ENCODE measurements at places on chromosomes 11 and 22. TPM values are rescaled to one million over a fixed set of nuclear protein-coding genes. Genes with fewer than 3 reads are reported as not detected.
A peak's percentile ranks its signal among the peaks of the same experiment; 100 is the strongest.

GRCh38 chr11:5291207-5291838 lies 10.4 kb downstream of the OR51B4 start:
- DNase-seq: no peak

DNA sequence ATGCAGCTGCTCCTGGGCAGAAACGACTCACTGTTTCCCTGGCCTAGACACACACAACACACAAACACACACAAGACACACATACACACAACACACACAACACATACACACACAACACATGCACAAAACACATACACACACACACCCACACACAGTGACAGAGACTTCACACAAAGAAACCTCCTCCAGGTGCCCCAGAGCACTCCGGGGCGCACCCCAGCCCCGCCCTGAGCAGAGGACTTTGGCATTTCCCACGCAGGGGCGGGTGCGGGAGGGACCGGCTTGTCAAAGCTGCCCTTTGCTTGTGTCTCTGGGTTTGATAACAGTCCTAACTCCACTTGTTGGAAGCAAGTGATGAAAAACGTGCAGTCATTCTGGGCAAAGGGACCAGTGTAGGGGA lies 6.5 kb downstream of the APOBEC3A start:
- no peak for DNase-seq

DNA sequence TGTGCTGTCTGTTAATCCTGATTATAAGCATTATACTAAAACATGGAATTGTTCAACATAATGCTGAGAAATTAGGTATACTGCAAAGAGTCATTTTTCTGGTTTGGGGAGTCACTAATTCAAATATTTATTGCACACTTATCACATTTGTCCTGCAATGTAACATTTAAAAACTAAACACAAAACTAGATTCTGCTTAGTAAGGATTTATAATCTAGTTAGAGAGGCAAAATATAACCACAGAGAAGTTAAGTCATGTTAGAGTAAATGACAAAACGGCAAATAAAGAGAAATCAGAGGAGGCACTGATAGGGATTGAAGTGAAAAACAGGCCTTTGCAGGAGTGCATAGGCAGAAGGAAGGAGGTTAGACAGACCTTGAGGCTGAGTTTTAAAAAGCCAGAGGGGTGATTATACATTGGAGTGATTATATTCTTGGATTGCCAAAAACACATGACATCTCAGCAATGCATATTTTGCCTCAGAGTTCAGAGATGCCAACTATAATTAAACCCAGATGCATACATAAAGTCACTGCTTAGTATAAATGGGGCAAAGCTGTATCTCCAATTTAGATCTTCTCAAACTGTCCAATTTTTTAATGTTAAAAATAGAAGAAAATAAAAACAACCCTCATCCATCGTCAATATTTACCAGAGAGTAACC lies 49.7 kb downstream of the CCDC34 start:
- DNase-seq: no peak

GRCh38 chr11:86889001-86889341 lies 66.2 kb downstream of the FZD4 start:
- DNase-seq: no peak

DNA sequence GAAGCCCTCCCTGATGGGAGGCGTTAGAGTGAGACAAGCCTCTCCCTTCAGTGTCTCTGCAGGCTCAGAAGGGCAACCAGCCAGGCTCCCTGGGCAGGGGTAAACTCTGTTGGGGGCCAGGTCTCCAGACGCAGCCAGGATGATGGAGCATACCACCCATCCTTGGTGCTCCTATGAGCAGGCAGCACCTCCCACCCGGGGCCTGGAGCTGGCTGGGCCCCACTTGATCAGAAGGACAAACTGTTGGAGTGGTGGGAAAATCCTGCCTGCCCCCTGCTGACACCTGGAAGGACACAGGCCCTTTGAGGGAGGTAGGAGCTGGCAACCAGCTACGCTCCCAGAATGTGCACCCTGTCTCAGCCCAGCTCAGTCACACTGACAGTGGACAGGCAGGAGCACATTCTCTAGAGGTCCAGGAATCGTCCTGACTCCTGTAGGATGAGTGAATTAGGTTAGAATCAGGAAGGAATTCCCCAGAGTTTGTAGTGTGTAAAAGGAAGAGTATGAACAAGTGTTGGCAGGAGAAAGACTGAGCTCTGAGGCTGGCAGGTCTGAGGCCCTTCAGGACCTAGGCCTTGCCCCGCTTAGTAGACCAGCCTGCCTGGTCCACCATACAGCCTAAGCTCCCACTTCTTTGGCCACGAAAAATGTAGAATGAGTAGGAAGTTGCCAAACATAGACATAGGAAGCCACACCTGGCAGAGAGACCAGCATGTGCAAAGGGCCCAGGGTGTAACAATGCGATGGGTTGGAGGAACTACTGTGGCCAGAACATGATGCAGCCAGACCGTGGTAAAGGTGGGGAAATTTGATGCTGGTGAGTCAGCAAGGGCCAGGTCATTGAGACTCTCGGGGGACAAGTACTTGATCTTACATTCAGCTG lies 19.1 kb downstream of the ARHGEF17 start:
- no peak for DNase-seq

The APOC3 gene
- 14.7 TPM for polyA plus RNA-seq

- DNase-seq: no peak
Measured at GRCh38 chr22:30717331-30717921, 22.8 kb downstream of the OSBP2 start.

The CASP4 gene
- 18.2 TPM for polyA plus RNA-seq

The ADSL gene
- polyA plus RNA-seq: 108 TPM

DNA sequence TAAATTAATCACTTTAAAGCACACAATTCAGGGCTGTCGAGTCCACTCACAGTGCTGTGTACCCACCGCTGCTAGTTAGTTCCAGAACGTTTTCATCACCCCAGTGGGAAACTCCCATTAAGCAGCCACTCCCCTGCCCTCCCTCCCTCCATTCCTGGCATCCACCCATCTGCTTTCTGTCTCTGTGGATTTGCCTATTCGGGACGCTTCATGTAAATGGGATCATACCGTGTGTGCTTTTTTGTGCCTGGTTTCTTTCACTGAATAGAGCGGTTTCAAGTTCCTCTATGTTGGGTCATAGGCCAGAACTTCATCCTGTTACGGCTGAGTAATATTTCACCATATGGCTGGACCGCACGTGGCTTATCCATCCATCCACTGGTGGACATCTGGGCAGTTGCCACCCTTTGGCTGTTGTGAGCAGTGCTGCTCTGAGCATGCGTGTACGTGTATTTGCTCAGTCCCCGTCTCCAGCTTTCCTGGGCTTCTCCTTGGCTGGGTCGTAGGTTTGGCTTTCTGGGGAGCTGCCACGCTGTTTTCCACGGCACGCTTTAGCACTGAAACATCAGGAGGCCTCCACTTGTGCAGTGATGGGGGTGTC lies 30.1 kb downstream of the ARHGAP8 start:
- DNase-seq: no peak

DNA sequence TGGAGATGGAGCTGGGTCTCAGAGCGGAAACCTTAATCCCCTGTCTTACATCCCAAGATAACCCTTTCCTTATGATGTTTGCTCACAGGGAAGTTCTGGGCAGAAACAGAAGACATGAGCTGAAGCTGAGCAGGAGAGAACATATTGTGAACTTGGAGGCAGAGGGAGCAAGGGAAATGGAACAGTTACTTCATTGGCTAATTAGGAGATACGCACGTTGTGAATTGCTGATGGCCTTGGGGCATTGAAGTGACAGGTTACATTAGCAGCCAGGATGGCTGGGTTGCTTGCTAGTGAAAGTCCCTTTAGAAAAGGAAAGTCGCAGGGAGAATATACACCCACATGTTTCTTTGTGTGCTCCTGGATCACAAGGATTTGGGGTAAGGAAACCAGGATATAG lies 48.7 kb downstream of the TENM4 start:
- no peak for DNase-seq

DNA sequence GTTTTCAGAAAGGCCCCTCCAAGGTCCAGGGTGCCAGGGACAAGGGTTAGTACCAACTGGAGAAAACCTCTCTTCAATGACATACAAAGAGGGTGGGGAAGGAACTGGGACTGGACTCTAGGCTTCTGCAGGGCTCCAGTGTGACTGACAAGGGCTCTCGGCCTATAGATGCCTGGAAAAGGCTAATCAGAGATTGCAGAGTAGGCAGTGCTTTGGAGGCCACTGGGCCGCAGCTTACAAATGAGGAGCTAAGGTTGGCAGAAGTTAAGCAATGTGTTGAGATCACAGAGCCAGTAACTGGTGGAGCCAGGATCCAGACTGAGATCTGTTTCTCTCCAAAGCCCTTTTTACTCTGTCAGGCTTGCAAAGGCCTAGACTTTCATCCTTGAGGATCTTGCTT lies 7.4 kb upstream of the DGKZ start:
- DNase-seq: no peak

GRCh38 chr11:31995525-31996094 lies 95.3 kb upstream of the RCN1 start:
- no peak for DNase-seq

DNA sequence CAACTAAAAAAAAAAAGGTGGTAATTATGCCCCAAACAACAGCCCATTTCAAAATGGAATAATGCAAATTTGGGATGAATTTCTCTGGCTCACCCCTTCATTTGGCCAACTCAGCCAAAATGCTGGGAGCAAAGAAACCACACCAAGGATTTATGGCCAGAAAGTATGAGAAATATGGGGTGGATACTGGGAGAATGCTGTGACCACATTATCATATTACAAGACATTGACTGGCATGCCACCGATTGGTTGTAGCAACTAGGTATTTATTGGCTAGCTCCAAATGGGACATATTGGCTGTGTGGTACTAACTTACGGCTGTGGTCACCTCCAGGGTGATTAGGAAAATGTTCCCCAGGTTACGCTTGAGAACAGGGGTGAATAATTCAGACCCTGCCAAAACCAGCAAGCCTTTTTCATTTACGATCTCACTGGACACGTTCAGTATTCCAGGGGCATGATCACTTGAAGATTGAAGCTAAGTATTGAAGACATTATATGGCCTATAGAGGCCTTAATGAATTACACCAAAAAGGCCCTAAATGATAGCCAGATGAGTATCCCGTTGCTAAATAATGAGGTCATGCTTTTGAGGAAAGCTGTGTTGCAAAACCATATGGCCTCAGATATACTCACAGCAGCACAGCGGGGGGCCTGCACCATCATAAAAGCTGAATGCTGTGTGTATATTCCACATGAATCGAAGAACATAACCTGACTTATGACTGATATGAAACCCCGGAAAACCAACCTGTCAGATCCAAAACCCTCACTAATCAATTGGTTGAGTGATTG lies 3.8 kb upstream of the FDX1 start:
- no peak for DNase-seq

The GLYATL1 gene
- polyA plus RNA-seq: 182 TPM

DNA sequence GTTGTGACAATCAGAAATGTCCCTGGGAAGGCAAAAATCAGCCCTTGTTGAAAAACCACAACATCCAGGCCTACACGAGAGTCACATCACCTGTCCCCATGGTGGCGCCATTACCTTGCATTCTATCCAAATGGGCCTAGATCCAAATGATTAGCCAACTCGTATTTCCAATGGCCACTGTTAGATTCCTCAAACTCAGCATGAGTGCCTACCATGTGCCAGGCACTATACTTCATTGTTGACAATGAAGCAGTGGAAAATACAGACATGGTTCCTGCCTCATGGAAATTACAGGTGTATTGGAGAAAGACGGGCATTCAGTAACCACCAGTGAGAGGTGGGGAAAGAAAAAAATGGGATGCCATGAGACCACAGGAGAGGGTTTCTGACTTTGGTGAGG lies 29.8 kb upstream of the CREB3L1 start:
- peak; percentile 47 for DNase-seq

The SPI1 gene
- polyA plus RNA-seq: 4.6 TPM

GRCh38 chr22:45510376-45511232 lies 7.9 kb downstream of the FBLN1 start:
- DNase-seq: no peak

DNA sequence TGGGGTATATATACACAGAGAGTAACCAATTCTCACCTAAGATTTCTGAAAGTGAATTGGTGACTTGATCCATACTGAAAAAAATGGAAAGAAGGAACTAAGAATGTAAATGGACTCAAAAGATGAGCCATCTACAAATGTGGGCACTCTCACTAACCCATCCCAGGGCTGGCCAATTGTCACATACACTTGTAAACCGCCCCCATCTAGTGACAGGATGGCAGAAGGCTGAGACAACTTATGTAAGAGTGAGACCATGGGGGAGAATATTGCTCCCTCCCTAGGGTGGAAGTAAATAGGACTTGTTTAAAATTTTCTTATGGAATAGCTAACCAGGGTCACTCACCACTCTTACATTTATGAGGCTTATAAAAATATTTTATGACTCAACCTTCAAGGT lies 377.1 kb upstream of the ISX start:
- no peak for DNase-seq

The PHF21B gene
- polyA plus RNA-seq: 9.3 TPM

DNA sequence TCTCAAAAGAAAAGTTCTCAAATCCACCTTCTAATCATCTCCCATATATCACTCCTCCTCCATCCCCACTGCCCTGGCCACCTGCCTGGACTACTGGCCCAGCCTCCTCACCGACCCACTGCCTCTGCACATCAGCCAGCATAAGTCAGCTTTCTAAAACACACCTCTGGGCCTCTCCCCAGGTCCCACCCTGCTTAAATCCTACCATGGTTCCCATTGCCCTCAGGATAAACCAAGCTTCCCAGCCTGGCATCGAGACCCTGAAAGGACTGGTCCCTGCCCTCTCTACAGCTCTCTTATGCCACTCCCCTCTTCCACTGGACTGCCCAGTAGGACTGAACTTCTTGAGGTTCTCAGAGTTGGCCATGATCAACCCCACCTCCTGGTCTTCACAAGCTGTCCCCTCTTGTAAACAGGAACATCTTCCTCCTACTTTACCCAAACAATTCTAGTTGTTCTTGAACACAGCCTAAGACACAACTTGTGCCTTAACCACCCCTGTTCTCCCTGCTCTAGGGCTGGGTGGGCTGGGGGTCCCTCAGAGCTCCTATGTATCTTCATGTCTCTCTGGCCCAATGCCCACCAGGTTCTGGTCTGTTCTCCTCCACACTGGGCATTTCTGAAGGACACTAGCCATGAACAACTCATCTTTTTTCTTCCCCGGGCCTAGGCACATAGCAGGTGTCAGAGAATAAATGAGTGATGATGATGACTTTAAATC lies 12.6 kb upstream of the P2RY6 start:
- DNase-seq: no peak

The C11orf42 gene
- 2.5 TPM for polyA plus RNA-seq

- no peak for DNase-seq
Measured at GRCh38 chr11:2804701-2805387, 80.7 kb downstream of the CDKN1C start.

DNA sequence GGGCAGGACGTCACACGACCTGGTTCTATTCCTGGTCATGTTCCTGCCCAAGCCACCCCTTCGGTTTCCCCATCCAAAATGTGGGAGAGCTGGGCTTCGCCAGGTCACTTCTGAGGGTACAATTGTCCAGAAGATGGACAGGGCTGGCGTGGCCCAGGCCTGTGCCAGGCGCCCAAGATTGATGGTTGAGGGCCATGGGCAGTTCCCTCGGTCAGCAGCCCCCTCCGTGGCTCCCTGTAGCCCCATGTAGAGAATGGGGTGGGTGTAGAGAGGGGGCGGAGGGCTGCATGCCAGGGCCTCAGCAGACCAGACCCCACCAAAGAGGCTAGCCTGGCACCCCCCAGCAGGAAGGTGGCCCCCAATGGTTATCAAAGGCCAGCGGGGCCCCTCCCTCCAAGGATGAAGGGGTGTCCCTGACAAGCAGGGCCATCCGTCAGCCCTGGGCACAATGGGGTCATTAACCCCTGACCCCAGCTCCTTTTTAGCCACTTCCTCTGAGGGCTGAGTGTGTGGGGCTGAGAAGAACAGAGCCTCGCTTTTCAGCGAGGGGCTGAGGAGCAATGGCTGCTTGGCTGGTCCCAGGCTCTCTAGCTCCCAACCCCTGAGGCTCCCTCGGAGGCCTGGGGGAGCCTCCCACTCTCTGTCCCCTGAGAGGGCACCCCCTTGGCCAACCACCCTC lies 11.0 kb upstream of the PICK1 start:
- no peak for DNase-seq

The GAL3ST1 gene
- polyA plus RNA-seq: 28.5 TPM

Data from renal pelvis (tissue), 12 donors.